ENCODE measurements at places on chromosomes 4 and X.
A peak's percentile ranks its signal among the peaks of the same experiment; 100 is the strongest.

DNA sequence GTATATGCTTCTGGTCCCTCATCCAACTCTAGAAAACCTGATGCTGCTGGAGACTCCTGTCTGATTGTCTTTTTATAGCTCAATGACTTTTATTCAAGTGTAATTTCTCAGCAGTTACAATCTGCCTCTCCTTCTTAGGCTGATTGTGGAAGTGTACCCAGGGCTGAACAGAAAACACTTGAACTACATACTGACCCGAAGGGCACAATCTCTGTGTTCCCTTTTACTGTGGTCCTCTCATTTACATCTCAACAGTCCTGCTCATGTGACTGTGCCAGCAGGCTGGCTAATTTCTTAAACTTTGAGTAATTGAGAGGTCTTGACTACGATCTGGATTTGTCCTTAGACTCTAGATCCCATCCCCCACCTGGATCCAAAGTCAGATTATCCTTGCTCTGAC, 863.4 kb downstream of the PDHA2 start:
- no peak for DNase-seq

DNA sequence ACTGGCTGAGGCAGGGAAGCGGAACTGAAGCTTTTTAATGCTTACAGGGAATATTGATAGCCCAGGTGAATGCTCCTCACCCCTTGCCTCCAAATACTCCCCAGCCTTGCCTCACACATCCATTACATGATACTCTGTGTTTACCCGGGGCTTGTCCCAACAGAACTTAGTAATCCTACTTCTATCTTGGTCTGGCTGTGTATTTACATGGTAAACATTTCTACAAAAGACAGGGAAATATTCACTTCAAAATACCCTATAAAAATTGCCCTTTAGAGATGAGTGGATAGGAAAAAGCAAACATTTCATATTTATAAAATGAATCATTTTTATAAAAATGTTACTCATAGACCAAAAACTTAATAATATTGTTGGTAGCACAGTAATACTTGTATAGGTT, 120.1 kb downstream of the NHS start:
- no peak for DNase-seq

- DNase-seq: no peak
Observed at GRCh38 chr4:68358988-68359387, 9.1 kb upstream of the YTHDC1 start.

DNA sequence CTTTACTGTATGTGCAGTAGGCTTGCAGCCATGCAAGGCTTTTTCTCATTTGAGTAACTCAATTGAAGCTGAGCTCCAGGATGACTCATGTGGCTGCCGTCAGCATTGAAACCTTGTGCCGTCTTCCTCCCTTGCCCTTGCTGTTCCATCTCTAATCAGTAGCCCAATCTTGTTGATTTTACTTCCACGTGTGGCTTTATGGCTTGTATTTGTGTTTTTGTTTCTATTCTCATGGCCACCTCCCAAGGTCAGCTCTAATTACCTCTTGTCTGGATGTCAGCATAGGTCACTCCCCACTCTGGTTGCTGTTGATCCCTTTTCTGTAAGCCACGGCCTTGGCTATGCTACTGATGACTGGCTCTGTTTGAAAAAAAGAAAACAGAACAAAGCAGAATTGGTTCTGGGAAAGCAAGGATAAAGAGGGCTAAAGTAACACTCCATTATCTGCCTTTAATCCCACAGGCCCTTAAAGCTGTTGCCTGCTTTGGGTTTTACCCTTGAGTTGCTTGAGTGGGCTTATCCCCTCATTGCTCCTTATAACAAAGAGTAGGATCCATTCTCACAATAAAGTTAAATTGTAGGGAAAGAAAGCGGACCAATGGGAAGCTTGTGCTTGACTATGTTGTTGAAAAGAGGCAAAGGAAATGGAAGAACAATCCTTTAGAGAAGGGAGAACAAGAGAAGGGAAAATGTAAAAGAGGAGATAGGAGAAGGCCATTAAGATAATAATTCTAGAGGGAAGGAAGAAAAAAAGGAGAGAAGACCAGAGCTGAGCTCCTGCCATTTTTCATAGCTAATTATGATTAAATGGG, 173.9 kb upstream of the PGRMC2 start:
- DNase-seq: peak; percentile 57

DNA sequence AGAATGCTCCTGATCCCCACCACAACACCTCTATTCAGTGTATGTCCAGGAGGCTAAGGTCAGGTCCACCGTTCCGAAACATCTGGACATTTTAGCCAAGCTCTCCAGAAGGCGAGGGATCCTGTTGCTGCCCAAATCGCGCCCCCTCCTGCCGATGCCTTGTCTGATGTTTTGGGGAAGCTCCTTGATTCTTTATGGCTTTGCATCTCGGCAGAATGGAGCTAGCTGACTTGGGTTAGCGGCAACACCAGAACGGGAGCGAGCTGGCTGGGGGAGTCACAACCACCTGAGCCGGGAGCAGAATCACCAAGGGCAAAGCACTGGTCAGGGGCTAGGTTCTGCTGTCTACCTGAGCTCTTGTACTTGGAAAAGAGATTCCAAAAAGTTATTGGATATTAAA, 6.6 kb upstream of the POU3F4 start:
- peak; percentile 48 for DNase-seq

DNA sequence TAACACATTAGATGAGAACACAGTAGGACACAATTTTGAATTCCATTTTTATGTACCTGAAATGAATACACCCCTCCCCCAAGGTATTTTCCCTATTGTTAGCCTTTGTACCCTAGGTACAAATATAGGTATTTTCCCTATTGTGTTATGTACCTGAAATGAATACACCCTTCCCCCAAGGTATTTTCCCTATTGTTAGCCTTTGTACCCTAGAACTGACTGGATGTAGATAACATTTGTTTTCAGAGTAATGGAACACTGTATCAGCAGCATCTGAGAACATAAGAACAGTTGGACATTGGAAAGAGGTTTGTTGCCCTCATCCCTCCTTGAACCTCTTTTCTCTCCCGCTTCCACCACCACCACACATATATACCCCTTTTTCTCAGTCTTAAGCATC, 37.6 kb downstream of the YIPF6 start:
- DNase-seq: no peak

DNA sequence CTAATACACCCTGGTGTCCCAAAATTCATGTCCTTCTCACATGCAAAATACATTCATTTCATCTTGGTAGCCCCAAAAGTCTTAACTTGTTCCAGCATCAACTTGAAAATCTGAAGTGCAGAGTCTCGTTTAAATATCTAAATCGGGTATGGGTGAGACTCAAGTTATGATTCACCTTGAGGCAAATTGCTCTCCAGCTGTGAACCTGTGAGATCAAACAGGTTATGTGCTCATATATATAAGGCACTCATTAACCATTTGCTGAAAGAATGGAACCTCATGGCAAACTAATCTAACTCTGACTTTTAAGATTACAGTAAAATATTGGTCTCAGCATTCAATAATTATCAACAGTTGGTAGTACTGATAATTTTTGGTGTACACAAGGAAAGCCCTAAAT, 55.5 kb downstream of the PDLIM5 start:
- no peak for DNase-seq

DNA sequence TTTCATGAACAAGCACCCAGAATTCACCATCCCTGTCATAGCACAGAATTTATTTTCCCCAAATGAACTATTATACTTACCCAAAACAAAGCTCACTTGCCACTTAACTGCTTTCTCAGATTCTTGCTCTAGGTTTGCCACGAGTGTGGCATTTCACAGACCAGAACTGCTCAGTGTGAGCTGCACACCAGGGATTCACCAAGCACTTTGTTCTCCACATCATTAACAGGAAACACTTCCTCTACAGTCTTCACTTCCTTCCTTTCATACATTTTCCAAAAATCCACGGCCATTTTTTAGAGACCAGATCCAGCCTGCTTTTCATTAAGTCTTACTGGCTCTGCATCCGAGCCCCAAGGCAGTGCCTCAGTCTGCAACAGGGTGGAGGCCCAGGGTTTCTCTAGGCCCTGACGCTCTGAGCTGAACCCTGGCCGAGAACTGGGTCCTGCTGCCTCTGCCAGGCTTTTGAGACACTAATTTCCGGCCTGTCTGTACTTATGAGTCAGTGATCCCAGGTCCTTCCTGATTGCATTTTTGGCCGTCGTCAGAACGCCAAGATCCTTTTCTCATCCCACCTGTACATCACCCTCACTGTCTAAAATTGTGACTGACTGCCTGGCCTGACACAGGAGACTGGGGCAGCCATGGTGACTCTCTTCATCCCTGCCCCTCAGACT, 67.6 kb upstream of the MTNR1A start:
- DNase-seq: no peak

GRCh38 chr4:8228319-8229250, 29.5 kb downstream of the SH3TC1 start:
- DNase-seq: no peak

DNA sequence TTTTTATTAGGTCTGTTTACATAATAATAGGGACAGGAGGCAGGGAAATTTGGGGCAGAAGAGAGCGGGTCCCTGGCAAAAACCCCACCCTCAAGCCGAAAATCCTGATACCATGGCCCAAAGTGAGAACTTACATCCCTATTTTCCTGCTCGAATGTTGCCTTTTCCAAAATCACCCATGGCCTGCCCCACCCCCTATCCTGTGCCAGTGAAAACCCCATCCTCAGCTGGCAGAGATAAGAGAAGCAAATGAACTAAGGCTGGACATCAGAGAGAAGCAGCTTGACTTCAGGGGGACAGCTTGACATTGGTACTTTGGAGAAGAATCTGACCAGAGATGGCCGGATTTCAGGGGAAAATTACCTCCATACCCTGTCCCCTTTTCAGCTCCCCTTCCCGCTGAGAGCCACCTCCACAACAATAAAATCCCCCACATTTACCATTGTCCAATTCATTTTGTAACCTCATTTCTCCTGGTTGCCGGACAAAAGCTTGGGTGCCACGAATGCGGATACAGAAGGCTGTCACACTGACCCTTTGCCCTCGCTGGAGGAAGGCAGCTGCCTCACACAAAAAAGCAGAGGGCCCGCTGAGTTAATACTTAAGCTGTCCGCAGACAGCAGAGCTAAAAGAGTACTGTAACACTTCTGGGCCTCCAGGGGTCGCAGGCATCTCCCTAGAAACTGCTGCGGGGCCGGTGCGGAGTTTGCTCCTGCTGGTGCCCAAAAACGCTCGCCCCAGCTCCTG, 196.2 kb downstream of the SNCA start:
- peak; percentile 90 for DNase-seq

DNA sequence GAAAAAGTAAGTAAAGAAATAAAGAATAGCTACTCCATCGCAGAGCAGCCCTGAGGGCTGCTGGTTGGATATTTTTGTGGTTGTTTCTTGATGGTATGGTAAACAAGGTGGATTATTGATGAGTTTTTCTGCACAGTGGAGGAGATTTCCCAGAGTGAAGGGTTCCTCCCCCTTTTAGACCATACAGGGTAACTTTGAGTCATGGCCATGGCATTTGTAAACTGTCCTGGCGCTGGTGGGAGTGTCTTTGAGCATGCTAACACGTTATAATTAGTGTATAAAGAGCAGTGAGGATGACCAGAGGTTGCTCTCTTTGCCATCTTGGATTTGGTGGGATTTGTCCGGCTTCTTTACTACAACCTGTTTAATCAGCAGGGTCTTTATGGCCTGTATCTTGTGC, 128.2 kb downstream of the ASMT start:
- no peak for DNase-seq

GRCh38 chr4:167020410-167020809, 213.9 kb downstream of the SPOCK3 start:
- no peak for DNase-seq

- DNase-seq: no peak
Observed at GRCh38 chrX:129235903-129236302, 287.4 kb downstream of the SMARCA1 start.

DNA sequence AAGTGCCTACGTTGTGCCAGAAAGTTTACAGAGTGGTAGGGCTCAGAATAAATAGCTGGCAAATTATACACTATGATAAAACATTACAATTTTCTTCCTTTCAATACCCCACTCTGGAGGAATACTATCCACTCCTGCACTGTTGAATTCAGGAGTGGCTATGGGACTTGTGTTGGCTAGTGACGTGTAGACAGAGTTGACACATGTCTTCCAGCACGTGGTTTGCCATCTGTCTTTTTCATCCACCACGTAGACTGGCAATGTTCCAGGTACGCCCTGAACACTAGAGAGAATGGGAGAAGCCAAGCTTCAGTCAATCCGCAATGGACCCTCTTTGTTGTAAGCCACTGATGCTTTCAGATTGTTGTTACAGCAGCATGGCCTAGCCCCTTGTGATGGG, 168.8 kb upstream of the RBPJ start:
- no peak for DNase-seq

DNA sequence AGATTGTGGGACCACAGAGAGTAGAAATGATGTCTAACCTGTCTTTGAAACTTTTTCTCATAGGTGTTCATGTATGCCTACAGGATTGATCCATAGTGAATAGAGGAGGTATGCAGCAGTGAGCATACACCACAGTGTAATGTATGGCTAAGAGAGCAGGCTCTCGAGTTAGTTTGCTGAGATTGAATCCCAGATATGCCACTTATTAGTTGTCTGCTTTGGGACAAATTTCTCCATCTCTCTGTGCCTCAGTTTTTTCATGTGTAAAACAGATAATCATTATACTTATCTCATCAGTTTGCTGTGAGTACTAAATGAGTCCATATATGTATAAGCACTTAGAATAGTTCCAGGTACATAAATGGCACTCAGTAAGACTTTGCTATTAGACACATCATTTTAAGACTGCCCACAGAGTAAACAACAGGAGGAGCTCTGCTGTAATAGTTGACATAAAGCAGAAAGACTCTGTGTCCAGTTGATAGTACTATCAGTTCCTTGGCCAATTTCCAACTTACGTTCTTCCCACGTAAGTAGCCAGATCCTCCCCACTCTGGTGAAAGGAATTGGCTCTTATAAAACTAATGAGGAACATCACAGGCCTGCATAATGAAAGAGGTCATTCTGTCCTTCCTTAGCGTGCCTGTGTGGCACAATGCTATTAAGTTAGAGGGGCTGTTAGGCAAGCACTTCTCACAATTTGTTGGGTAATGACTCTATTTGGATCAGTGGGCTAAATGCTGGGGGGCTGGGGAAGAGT, 20.7 kb upstream of the RNF150 start:
- no peak for DNase-seq

DNA sequence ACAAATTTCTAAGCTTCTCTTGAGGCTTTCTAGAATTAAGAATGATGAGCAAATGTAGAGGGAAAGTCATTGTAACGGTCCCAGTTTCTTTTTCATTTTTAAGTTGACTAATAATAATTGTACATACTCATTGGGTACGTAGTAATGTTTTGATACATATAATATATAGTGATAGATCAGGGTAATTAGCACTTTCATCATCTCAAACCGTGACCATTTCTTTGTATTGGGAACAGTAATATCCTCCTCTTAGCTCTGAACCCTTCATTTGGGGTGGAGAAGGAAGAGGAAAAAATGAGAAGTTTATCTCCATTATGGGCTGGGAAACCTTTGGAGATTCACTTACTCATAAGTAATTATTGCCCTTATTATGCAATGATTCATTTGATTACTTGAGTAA, 39.0 kb upstream of the GBA3 start:
- DNase-seq: no peak

DNA sequence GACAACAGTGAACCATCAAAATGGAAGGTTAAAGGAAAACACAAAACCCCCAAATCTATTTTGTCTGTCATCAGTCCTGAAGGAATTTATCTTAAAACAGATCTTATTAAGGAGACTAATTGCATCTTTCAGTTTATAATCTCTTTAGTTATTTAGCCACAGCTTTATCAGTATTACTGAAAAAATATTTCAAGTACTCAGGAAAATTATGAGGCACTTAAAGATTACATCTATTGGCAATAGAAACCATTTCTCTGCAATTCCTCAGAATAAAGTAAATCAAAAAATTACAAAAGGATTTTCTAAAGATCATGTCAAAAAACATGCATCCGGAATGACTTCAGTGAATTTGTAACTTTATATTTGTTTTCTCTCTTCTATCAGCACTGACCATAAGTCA, 35.2 kb downstream of the ANTXR2 start:
- no peak for DNase-seq

- DNase-seq: no peak
Observed at GRCh38 chrX:56107320-56107719, 124.8 kb upstream of the KLF8 start.
